Caco-2 (cell line): ENCODE measurements at places on chromosomes 3 and 15.

- no peak for DNase-seq
These were observed 89.6 kb upstream of the GALNT15 start for GRCh38 chr3:16084887-16085286.

- DNase-seq, result no peak
These were observed 12.3 kb downstream of the LYZL4 start for GRCh38 chr3:42398080-42398479.

GRCh38 chr3:108554229-108554628, 35.0 kb downstream of the CIP2A start:
- DNase-seq, result no peak

DNA sequence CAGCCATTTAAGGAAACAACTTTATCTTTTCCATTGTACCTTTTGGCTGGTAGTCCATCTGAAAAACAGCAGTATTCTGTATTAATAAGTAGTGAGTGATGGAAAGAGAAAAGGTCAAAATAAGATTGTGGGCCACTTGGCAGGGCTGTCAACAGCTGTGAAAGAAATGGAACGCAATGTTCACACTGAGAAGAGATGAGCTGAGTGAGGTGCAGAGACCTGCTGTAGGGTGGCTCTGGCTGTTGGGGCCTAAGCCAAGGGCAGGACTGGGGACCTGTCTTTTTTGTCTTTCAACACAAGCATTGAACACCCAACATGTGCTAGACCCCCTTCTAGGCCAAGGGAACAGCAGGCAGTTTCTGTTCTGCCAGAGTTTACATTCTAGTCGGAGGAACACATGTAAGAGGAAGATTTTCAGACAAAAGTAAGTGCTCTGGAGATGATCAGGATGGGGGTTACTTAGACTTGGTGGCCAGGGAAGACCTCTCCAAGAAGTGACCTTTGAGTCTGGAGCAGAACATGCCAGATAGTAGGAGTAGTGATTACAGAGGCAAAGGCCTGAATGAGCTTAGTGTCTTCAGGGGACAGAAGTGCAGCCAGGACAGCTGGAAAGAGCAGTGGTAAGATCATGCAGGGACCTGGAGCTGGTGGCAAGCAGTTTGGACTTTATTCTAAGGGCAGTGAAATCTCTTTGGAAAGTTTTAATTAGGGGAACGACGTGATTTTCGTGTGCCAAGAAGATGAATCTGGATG, 29.6 kb downstream of the TSEN2 start:
- no peak for DNase-seq

GRCh38 chr15:63163217-63163616, 5.9 kb upstream of the RPS27L start:
- no peak for DNase-seq

- DNase-seq, result no peak
These were observed 312.1 kb downstream of the GRM7 start for GRCh38 chr3:7172996-7173395.

- no peak for DNase-seq
These were observed 80.0 kb downstream of the CSNK1G1 start for GRCh38 chr15:64275934-64276333.
